ENCODE measurements at places on chromosomes 1 and 21. TPM values are rescaled to one million over a fixed set of nuclear protein-coding genes. Genes with fewer than 3 reads are reported as not detected.

DIO1 gene
- total RNA-seq, result not detected

TEDDM1 gene
- not detected for total RNA-seq

PPFIA4 gene
- 0.41 TPM for total RNA-seq

ELAPOR1 gene
- 30.5 TPM for total RNA-seq

CCNL2 gene
- 377 TPM for total RNA-seq

CRP gene
- not detected for total RNA-seq

SPRR2F gene
- total RNA-seq, result not detected

DYNLT5 gene
- not detected for total RNA-seq

SLAMF9 gene
- total RNA-seq, result not detected

NCF2 gene
- 5.6 TPM for total RNA-seq

OR2L8 gene
- total RNA-seq, result not detected

A3GALT2 gene
- not detected for total RNA-seq

SLC41A1 gene
- 7.0 TPM for total RNA-seq

SLAMF7 gene
- 2.7 TPM for total RNA-seq

PHLDA3 gene
- 19.4 TPM for total RNA-seq

AKNAD1 gene
- not detected for total RNA-seq

SZRD1 gene
- 57.8 TPM for total RNA-seq

LEFTY2 gene
- 28.7 TPM for total RNA-seq

PLA2G2F gene
- total RNA-seq, result 0.32 TPM

LRP8 gene
- total RNA-seq, result 0.37 TPM

PPIAL4G gene
- total RNA-seq, result 0.16 TPM

GPR25 gene
- total RNA-seq, result not detected

GRHL3 gene
- not detected for total RNA-seq

NLRP3 gene
- total RNA-seq, result 1.7 TPM

KLF17 gene
- not detected for total RNA-seq

GPR157 gene
- 6.4 TPM for total RNA-seq

RAB3B gene
- total RNA-seq, result 3.5 TPM

NEGR1 gene
- total RNA-seq, result 8.3 TPM

LYPD8 gene
- 585 TPM for total RNA-seq

OLFML2B gene
- 5.2 TPM for total RNA-seq

S100A7 gene
- not detected for total RNA-seq

BTBD19 gene
- 22.1 TPM for total RNA-seq

PLEKHN1 gene
- total RNA-seq, result not detected

PCSK9 gene
- 18.9 TPM for total RNA-seq

TSTD1 gene
- 104 TPM for total RNA-seq

OLFM3 gene
- total RNA-seq, result not detected

TRNAU1AP gene
- 6.8 TPM for total RNA-seq

HES3 gene
- not detected for total RNA-seq

YOD1 gene
- total RNA-seq, result 14.1 TPM

NTMT2 gene
- not detected for total RNA-seq

POTED gene
- total RNA-seq, result not detected

METTL25B gene
- 38.8 TPM for total RNA-seq

C1orf50 gene
- total RNA-seq, result 81.2 TPM

BSND gene
- not detected for total RNA-seq

SCCPDH gene
- total RNA-seq, result 4.8 TPM

CNR2 gene
- not detected for total RNA-seq
